ENCODE measurements at places on chromosomes 12 and 14.

GRCh38 chr12:51678086-51678724, 87.2 kb downstream of the SCN8A start:
- DNase-seq, result peak; percentile 72

DNA sequence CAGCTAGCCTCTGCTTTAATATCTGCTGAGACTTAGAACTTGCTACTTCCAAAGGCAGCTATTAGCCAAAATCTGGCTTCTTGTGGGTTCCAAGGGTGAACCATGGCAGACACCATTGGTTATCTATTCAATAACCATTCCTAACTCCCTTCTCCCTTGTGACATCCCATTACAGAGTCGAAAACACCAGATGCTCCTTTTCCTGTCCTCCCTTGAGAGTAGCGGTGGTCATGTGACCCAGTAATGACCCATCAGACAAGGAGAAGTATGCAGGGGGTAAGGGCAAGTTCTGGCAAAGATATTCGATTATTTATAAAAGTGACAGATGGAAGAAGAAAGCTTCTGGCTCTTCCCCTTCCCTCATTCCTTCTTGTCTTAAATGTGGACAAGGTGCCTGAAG, 20.1 kb downstream of the TGFB3 start:
- DNase-seq, result no peak

- peak; percentile 26 for DNase-seq
Measured at GRCh38 chr12:120639771-120640721, at the start of gene CABP1. Gene CABP1, plus strand, starts transcription at chr12:120640626. Its CDS starts 60 bp downstream, at chr12:120640686.

DNA sequence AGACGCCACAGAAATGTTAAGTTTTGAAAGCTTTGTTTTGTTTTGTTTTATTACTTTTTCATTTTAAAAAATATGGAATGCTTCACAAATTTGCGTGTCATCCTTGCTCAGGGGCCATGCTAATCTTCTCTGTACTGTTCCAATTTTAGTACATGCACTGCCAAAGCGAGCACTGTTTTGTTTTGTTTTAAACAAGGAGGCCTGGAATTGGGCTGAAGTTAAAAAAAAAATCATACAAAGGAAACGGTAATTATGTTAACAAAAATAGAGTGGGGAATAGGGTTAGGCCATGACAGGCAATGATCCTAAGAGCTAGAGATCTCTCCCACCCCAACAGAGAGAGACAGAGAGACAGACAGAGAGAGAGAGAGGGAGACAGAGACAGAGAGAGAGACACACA, 57.0 kb downstream of the ZFP36L1 start:
- no peak for DNase-seq

DNA sequence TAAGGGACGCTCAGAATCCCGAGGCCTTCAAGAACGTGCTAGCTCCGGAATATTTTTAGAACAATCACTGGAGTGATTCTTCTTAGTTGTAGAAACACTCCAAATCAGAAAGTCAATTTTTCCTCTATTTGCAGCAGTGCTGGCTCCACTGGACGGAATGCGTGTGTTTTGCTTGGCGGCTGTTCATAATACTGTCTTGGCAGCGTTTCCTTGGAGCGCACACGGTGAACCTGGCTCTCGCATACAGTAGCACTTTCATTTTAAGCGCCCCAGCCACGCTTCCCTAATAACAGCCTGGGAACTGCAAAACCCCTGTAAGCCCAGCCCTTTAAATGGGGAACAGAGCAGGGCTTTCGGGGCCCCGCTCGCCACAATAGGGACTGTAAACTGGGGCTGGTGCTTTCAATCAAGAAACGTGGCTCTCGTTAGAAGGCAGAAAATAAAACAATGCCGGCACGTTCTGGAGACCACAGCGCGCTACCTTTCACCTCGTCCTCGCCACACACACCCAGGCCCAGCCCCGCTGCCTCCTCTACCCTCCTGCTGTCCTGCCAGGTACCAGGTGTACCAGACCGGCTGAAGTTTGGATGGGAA, 79.9 kb downstream of the BCL11B start:
- no peak for DNase-seq

DNA sequence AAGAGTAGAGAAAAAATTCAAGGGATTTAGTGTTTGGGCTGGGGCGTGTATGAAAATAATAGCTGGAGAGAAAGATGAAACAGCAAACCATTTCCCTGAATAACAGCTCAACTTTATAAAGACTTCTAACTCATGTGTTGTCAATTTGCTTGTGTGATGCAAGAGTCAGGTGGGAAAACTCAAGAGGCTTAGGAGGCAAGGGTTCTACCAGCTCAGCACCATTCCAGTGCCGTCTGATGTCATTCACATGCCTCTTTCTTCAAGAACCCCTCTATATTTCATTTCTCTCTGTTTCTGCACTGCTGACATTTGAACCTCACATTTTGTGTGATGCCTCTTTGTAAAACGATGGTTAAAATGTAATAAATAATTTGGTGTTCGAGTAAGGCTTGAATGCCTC, 192.2 kb downstream of the PRKD1 start:
- no peak for DNase-seq

- no peak for DNase-seq
Measured at GRCh38 chr12:2640281-2640680, 154.5 kb upstream of the FKBP4 start.

GRCh38 chr12:70560671-70561070, 76.6 kb downstream of the PTPRB start:
- DNase-seq, result no peak

GRCh38 chr14:22547948-22548750, 40.9 kb downstream of the DAD1 start:
- no peak for DNase-seq

GRCh38 chr12:32834122-32834521, 62.5 kb downstream of the PKP2 start:
- no peak for DNase-seq

DNA sequence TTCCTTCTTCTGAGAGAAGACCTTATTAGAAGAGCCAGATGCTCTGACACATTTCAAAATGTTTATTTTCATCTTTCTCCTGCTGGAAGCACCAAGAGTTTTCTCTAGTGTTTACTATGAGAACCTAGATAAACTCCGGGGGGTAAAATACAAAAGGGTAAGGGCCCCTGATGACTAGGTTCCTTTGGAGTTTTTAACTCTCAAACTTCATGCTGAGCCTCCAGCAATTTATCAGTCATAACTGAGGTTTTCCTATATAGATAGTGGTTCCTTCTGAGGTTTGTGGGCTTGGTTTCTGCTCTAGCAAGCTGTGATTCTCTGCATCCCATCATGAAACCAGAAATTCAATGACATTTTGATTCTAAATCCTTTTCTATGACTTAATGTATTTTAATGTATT, 210.9 kb downstream of the LRFN5 start:
- DNase-seq, result no peak

GRCh38 chr12:9740106-9740750, 7.3 kb upstream of the CLECL1 start:
- DNase-seq, result no peak

GRCh38 chr12:130041983-130042812, 120.1 kb upstream of the FZD10 start:
- no peak for DNase-seq

GRCh38 chr12:124754949-124755800, 108.5 kb downstream of the SCARB1 start:
- DNase-seq, result no peak

Data from RKO (cell line).